Lower leg skin (tissue), 4 donors: ENCODE measurements at places on chromosomes 1 and 21. TPM values are rescaled to one million over a fixed set of nuclear protein-coding genes. Genes with fewer than 3 reads are reported as not detected.

Gene CD55
- total RNA-seq, result 260 TPM

- DNase-seq, result peak; percentile 59
Observed at GRCh38 chr1:7373251-7373650, 397.8 kb upstream of the VAMP3 start.

GRCh38 chr1:22388671-22389450 lies 62.8 kb upstream of the ZBTB40 start:
- DNase-seq, result no peak

Gene FCRL2
- total RNA-seq, result not detected

DNA sequence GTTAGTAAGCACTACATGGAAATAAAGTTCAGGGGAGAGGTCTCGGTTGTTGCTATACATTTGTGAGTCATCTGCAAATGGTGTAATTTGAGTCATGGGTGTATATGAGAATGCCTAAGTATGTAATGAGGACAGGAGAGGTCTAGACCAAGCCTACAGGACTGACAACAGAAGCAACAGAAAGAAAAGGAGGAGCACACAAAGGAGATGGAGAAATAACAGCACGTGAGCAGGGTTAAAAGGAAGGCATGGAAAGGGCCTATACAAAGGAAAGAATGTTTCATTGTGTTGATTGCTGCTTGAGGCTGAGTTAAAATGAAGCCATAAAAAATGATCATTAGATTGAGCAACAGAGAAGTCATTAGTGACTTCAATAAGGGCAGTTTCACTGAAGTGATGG lies 28.0 kb upstream of the PRKAA2 start:
- DNase-seq, result no peak

GRCh38 chr1:209587789-209588188 lies 4.3 kb downstream of the CAMK1G start:
- DNase-seq, result no peak

DNA sequence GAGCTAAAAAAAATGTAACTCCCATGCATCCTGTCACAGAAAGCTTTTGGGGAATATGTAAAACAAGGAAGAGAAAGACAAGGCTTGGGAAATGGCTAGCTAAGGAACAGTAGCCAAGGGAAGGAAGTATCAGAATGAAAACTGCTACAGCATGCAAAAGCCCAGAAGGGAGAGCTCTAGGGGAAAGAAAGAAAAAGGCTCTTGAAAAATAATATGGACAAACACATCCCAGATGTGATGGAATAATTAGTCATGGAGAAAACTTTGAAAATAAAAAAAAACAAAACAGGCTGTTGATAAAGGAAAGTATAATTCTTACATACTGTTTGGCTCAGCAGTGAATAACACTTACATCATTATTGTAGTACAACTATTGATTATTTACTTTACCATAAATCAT lies 47.9 kb upstream of the VCAM1 start:
- no peak for DNase-seq

Gene AADACL3
- total RNA-seq, result 1.1 TPM

Gene SRRM1
- total RNA-seq, result 82.8 TPM

DNA sequence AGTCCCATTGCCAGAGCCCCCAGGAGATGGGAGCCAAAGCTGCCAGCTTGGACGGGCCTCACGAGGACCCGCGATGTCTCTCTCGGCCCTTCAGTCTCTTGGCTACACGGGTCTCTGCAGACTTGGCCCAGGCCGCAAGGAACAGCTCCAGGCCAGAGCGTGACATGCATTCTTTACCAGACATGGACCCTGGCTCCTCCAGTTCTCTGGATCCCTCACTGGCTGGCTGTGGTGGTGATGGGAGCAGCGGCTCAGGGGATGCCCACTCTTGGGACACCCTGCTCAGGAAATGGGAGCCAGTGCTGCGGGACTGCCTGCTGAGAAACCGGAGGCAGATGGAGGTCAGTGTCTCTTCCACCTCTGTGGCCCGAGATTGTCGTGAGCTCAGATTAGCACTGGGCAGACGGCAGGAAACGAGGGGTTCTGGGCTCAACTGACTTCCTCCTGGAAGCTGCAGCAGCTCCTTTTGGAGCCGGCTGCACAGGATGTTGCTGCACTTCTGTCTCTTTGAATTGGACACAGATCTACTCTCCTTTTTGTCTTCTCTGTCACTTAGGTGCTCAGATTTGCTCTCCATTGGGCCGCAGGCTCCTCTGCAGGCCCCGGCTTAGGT lies 68.0 kb downstream of the DISC1 start:
- no peak for DNase-seq

Gene SPATA6
- total RNA-seq, result 13.1 TPM

DNA sequence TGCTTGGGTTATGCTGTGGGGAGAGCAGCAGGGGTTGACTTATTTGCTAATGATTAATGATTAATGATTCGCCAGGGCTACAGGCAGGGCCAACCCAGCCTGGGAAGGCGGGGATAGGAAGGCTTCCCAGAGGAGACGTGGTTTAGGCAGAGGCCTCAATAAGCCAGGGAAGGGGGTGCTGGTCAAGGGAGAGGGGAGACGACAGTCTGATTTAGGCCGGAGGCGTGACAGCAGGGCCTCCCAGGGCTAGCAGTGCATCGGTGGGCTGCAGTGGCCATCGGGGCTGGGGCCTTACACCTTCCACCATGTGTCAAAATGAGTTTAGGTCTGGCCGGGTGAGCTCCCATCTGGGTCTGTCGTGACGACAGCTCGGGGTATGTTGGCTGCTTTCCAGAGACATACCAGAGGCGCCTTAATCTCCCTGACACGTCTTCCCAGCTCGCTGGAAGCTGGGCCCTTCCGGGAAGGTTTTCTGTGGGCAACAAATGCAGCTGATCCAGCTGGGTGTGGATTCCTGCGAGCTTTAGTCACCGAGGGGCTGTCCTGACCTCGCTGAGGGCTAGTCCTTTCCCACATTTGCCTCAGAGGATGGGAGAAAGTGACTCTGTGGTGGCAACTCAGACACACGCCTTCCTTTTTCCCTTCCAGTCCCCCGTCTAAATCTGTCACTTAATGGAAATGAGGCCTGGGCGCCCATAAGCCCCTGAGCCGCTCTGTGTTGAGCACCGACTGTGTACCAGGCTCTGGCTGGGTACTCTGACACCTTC lies 3.7 kb upstream of the SLC1A7 start:
- DNase-seq, result peak; percentile 87

Gene GNAT2
- total RNA-seq, result not detected
